ENCODE measurements at places on chromosomes 13 and 19. TPM values are rescaled to one million over a fixed set of nuclear protein-coding genes. Genes with fewer than 3 reads are reported as not detected.

- no peak for DNase-seq
- no peaks in the 10 kb centered on the region for H3K4me1 ChIP-seq
- no peak overlapping the region for H3K27ac ChIP-seq
- H3K36me3 ChIP-seq, result peaks cover 13% of the 10 kb centered on the region
- H3K27me3 ChIP-seq, result no peaks in the 10 kb centered on the region
Observed at GRCh38 chr13:44431150-44431549, 57.5 kb downstream of the SERP2 start.

DNA sequence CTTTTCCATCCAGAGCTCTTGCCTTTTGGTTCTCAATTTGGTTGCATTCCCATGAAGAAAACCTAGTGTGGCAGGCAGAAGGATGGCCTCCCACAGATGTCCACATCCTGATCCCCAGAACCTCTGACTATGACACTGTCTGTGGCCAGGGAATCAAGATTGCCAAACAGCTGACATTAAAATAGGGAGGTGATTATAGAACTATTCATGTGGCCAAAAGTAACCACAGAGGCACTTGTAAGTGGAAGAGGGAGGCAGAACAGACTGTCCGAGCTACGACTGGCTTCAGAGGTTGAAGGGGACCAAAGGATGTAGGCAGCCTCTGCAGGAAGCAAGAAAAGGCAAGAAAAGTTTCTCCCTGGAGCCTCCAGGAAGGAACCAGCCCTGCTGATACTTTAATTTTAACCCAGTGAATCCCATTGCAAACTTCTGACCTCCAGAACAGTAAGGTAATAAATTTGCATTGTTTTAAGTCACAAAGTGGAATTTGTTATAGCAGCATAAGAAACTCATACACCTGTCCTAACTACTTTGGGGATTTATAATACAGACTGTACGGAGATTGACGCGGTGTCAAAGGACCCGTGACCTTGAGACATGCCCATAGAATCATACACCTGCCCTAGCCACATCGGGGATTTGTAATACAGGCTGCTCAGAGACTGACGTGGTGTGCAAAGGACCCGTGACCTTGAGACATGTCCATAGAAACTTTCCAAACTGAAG, 106.5 kb downstream of the ATP11A start:
- H3K36me3 ChIP-seq, result no peaks in the 10 kb centered on the region
- no peaks in the 10 kb centered on the region for H3K4me1 ChIP-seq
- no peak for DNase-seq
- no peak overlapping the region for H3K27ac ChIP-seq
- H3K4me3 ChIP-seq, result no peak overlapping the region

DNA sequence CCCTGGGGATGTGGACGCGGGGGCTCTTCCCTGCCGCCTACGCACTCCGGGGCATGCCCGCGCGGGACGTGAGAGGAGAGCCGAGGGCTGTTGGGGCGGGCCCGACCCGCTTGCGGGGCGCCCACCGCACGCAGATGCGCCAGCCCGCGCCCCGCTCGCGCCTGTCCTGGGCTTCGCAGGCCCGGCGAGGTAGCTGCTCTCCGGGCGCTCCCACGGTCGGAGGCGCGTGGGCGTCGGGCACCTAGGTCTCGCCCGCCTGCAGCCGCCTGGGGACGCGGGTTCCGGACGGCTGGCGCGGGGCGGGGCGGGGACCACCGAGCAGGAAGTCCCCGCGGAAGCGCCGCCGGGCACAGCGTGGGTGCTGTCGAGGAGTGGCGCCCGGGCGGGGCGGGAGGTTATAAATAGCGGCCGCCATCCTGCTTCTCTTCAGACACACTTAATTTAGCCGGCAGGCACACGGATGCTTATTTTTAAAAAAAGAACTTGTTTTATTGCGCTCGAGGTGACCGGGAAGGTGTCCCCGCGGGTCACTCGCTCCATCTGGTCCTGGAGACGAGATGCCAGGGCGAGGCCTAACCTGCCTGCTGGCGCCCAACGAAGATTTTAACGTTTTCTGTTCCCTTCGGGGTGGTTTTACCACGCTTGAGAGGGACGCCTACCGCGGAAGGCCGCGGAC, 561 bp upstream of the GJA3 start:
- no peak overlapping the region for H3K27ac ChIP-seq
- H3K4me1 ChIP-seq, result no peaks in the 10 kb centered on the region
- H3K27me3 ChIP-seq, result peaks cover 10% of the 10 kb centered on the region
- no peak for DNase-seq
- H3K36me3 ChIP-seq, result no peaks in the 10 kb centered on the region

DNA sequence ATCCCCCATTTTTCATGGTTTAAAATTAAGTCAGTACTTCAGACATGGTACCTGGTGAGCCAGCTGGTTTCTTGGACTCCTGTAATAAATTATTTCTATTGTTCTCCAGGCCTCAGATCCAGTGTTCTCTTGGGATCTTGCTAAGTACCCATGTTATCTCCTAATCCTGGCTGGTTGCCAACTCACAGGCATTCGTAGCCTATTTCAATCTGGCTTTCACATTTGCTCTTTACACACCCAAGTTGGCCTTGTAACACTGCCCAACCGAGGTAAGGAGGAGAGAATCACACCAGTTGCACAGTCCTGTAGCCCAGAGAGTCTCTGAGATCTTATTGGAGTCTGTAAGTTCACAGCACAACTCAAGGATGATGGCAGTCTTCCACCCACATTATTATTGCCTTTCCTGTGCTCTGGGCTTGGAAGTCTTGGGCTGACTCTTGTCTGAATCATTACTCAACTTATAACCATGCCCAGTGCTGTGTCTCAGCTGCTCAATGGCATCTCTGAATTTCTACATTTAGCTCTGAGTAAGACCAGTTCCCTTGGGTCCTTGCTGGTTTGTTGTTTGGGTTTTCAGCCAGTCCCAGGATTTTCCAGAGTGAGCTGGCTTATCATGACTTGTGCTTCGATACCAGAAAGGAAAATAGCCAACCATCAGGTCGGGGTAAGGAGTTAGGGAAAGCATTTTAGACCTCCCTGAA, 76.6 kb upstream of the KLF12 start:
- H3K4me1 ChIP-seq, result no peaks in the 10 kb centered on the region
- no peaks in the 10 kb centered on the region for H3K36me3 ChIP-seq
- no peak overlapping the region for H3K4me3 ChIP-seq
- H3K27ac ChIP-seq, result no peak overlapping the region
- DNase-seq, result no peak
- no peaks in the 10 kb centered on the region for H3K27me3 ChIP-seq

DNA sequence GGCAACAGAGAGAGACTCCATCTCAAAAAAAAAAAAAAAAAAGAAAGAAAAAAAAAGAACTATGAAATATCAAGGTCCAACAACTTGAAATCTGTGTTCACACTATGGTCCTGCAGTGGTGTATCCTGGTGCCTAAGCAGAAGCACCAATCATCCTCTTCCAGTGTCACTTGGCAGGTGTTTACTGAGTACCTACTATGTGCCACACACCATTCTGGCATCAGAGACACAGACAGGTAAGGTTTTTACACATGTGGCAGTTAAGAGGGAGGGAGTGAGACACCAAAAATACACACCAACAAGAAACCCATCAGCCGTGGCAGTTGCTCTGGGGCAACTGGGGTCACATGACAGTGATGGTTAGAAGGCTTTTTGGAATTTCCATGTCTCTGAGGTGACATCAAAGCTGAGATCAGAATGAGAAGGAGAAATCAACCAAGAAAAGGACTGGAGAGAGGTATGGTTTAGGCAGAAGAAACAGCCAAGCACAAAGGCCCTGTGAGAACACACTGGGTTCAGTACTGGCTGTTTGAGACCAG, 17.6 kb downstream of the PBX4 start:
- no peak overlapping the region for H3K4me3 ChIP-seq
- no peaks in the 10 kb centered on the region for H3K36me3 ChIP-seq
- no peaks in the 10 kb centered on the region for H3K4me1 ChIP-seq
- H3K27ac ChIP-seq, result no peak overlapping the region

DNA sequence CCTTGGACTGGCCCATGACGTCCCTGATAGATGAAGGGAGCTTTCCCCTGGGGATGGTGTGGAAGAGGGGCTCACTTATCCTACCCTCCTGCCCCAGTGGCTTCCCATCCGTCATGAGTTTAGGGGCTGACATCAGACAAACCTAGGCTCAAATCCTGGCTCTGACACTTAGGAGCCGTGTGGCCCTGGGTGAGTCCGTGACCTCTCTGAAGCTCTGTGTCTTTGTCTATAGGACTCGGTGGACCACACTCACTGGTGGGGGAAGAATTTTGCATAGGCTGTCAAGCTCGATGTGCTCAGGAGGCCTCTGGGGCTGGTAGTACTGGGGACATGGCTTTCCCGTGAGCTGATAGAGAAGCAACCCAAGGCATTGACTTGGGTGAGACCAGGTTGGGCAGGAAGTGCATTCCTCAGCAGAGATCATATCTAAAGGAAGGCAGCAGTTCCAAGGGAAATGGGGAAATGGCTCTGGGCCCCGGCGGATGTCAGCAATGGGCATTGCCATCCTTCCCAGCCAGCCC, 17.4 kb upstream of the AP1M2 start:
- no peak overlapping the region for H3K4me3 ChIP-seq
- H3K4me1 ChIP-seq, result peaks cover 2% of the 10 kb centered on the region
- DNase-seq, result no peak
- H3K27ac ChIP-seq, result peak overlapping the region; percentile 64
- H3K36me3 ChIP-seq, result no peaks in the 10 kb centered on the region
- H3K27me3 ChIP-seq, result no peaks in the 10 kb centered on the region

GRCh38 chr13:30774214-30774730, 38.9 kb downstream of the ALOX5AP start:
- no peak overlapping the region for H3K27ac ChIP-seq
- DNase-seq, result no peak
- H3K4me3 ChIP-seq, result no peak overlapping the region
- H3K4me1 ChIP-seq, result no peaks in the 10 kb centered on the region
- H3K36me3 ChIP-seq, result no peaks in the 10 kb centered on the region

- no peak for DNase-seq
- no peaks in the 10 kb centered on the region for H3K36me3 ChIP-seq
- no peaks in the 10 kb centered on the region for H3K27me3 ChIP-seq
- H3K4me3 ChIP-seq, result no peak overlapping the region
Observed at GRCh38 chr13:47413112-47413511, 516.3 kb upstream of the HTR2A start.

GRCh38 chr19:55353803-55354697, 469 bp downstream of the COX6B2 start:
- no peak overlapping the region for H3K27ac ChIP-seq
- peak; percentile 57 for DNase-seq
- H3K36me3 ChIP-seq, result no peaks in the 10 kb centered on the region
- H3K4me3 ChIP-seq, result peak overlapping the region; percentile 30

DNA sequence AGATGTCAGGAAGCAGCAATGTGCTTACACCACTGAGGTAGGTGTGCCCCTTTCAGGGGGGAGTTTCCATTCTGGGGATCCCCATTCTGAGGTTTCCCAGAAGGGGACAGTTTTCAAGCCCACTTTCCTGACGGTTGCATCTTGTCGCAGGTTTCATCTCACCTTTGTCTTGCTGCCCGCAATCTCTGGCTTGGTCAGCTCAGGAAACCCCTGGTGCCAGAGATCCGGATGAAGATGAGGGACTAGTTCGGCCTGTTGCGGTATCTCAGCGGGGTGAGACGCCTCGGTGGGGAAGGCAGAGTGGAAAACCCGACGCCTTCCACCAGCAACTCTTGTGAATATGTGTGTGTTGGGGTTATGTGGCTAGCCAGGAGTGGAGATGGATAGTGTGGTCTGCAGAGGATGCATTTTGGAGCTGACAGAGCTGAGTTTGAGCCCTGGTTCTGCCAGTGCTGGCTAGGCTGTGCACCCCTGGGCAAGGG, 13.1 kb downstream of the TNFSF9 start:
- no peak overlapping the region for H3K4me3 ChIP-seq
- H3K4me1 ChIP-seq, result no peaks in the 10 kb centered on the region
- no peaks in the 10 kb centered on the region for H3K27me3 ChIP-seq
- no peaks in the 10 kb centered on the region for H3K36me3 ChIP-seq
- DNase-seq, result no peak
- H3K27ac ChIP-seq, result no peak overlapping the region

DNA sequence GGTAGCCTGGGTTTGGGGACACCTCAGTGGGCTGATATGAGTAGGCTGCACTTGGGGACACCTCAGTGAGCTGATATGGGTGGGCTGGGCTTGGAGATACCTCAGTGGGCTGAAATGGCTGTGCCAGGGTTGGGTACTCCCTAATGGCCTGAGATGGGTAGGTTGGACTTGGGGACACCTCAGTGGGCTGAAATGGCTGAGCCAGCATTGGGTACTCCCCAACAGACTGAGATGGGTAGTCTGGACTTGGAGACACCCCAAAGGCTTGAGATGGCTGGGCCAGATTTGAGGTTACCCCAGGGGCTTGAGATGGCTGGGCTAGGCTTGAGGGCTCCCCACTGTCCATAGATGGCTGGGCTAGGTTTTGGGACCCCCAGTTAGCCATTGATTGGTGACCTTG, 12.1 kb downstream of the IQCN start:
- H3K27ac ChIP-seq, result no peak overlapping the region
- no peak overlapping the region for H3K4me3 ChIP-seq
- peaks cover 6% of the 10 kb centered on the region for H3K36me3 ChIP-seq
- no peaks in the 10 kb centered on the region for H3K27me3 ChIP-seq

DNA sequence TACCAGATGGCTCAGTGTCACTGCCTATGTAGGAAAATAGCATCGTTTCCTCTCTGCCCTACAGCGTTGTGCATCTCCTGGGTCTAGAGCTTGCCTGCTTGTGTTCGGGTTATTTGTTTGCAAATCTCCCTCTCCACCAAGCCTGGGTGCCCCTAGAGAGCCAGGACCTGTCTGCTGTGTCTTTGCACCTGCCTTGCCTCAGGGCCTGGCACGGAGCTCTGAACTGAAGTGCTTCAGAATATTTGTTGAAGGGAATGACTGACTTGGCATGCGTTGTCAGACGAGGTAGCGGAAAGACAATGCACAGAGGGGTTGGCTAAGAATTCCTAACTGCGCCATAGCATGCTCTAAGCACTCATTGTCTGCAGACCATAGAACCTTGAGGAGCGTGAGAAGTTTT, 263.4 kb downstream of the FGF9 start:
- H3K4me3 ChIP-seq, result no peak overlapping the region
- no peak overlapping the region for H3K27ac ChIP-seq
- no peaks in the 10 kb centered on the region for H3K27me3 ChIP-seq

DNA sequence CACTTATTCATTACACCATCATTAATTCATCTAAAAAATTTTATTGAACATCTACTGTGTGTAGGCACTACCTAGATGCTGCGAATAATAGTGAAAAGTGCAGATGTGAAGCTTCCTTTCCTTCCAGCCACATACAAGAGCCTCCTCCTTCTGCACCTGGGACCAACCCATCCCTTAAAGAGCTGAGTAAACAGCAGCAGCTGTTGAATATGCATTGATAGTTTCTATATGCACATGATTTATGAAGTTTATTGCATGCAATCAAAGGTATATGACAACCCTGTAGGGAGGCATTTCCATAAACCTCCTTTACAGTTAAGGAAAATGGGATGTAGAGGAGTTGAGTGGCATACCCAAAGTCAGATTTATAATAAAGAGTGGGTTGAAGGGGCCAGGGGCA, 110.3 kb upstream of the IPO5 start:
- H3K4me3 ChIP-seq, result no peak overlapping the region
- DNase-seq, result no peak
- no peaks in the 10 kb centered on the region for H3K4me1 ChIP-seq

Gene DCT
- total RNA-seq, result 3.4 TPM

Gene NLRP4
- total RNA-seq, result not detected

Gene RGS9BP
- 0.82 TPM for total RNA-seq

Gene FFAR1
- 0.28 TPM for total RNA-seq
